Type B pancreatic cell (in vitro differentiated cells): ENCODE measurements at places on chromosomes 7 and 10.

DNA sequence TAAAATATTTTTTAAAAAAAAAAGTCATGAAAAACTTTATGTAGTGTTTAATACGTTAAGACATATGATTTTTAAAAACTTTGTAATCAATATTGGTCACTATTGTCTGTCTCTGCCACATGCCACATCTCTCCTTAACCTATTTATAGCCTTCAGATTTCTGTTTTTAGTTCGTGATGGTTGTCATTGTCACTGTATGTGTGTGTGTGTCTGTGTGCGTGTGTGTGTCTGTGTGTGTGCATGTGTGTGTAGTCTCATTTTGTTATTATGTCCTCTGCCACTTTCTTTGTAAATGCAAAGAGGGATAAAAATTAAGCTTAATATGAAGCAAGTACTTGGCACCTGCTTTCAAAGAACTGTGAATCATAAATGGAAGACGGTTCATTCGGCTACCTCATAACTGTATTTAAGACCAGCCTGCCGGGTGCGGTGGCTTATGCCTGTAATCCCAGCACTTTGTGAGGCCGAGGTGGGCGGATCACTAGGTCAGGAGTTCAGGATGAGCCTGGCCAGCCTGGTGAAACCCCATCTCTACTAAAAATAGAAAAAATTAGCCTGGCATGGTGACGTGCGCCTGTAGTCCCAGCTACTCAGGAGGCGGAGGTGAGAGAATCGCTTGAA lies 354.0 kb downstream of the ARL4A start:
- DNase-seq: no peak

GRCh38 chr7:2069472-2069860 lies 163.3 kb downstream of the MAD1L1 start:
- no peak for DNase-seq

DNA sequence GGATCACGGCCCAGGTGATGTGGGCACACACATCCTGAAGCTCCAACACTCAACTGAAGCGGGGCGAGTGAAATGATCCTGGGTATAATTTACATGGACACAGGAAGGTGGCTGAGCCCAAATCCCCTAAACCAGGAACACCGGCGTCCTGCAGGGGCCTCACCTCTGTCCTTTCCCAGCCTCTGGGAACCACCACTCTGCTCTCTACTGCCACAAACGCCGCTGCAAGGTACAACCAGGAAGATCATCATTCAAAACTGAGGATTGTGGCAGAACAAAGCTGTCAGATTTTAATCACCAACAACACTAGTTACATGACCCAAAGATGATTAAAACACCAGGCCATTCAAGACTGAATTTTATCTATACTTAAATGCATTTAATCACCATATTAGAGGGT lies 104.0 kb downstream of the DIP2C start:
- no peak for DNase-seq

DNA sequence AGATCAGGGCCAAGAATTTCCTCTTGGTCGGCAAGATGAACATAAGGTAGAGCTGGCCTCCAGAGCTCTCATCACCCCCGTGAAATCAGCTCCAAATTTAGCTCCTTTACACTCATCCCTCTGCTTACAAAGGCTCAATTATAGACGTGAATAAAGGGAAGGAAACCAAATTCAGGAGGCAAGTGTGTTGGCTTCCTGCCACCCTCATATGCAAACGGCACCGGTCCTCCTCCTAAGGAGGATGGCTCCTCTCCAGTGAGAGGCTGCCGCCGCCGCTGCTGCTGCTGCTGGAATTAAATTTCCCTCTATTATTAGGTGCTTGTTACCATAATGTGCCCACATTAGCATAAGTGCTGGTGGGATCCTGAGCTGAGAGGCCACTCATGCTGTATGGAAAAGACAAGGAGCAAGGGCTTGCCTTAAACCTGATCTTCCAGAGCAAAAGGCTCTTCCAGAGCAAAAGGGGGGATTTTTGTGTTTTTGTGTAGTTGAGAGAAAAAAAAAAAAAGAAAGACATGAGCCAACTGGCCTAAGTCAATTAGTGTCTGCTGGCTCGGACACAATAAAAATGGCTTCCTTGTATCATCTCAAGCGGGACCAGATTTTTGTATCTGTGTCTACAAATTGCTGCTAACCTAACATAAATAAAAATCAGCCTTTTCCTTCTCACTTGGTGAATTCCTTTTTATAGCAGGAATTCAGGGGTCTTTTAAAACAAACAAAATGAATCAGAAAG lies 68.4 kb downstream of the CDHR3 start:
- DNase-seq: no peak

DNA sequence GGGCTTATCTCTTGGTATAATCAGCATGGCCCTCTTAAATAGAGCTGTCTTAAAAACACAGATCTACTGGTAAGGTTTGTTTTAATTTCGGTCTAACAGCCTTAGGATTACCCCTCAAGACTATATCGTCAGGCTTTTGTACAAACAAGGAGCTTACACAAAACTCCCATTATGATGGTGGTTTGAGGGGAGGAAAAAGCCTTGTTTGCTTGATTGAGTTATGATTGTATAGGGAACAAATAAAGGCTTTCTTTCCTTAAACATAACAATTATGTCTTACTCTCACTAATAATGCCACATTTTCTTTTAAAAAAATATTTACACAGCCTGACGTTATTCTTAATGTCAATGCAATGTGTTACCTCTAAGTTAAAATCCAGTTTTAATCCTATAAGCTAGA lies 188.8 kb upstream of the TCF7L2 start:
- DNase-seq: no peak

DNA sequence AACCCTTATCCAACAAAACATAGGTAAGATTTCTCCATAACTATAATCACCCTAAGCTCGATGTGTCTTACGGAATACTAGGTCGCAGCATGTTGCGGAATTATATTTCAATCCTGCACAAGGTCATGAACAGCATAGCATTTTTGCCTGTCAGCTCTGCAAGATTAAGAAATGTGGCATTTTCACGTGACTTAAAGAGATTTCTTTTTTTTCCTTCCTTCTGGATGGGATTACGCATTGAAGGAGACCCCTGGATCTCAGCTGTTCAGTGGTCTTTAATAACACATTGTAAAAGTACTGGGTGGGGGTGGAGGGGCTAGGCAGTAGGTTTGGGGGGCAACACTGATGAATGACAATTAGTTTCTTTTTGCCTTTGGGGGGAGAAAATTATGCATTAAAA lies 106.7 kb downstream of the CUBN start:
- no peak for DNase-seq

DNA sequence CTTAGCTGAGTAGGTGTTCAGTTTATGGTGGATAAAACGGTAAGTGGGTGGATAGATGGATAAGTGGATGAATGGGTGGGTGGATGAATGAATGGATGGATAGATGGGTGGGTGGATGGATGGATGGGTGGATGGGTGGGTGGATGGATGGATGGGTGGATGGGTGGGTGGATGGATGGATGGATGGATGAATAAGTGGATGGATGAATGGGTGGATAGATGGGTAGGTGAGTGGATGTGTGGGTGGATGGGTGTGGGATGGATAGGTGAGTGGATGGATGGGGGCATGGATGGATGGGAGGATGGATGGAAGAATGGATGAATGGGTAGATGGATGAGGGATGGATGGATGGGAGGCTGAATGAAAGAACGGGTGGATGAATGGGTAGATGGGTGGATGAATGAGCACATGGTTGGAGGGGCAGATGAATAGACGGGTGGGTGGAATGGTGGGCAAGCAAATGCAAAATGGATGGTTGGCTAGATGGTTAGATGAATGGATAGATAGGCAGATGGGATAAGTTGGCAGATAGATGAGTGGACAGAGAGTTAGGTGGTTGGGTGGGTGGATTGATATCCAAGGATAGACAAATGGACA lies 25.7 kb downstream of the ELN start:
- DNase-seq: no peak

DNA sequence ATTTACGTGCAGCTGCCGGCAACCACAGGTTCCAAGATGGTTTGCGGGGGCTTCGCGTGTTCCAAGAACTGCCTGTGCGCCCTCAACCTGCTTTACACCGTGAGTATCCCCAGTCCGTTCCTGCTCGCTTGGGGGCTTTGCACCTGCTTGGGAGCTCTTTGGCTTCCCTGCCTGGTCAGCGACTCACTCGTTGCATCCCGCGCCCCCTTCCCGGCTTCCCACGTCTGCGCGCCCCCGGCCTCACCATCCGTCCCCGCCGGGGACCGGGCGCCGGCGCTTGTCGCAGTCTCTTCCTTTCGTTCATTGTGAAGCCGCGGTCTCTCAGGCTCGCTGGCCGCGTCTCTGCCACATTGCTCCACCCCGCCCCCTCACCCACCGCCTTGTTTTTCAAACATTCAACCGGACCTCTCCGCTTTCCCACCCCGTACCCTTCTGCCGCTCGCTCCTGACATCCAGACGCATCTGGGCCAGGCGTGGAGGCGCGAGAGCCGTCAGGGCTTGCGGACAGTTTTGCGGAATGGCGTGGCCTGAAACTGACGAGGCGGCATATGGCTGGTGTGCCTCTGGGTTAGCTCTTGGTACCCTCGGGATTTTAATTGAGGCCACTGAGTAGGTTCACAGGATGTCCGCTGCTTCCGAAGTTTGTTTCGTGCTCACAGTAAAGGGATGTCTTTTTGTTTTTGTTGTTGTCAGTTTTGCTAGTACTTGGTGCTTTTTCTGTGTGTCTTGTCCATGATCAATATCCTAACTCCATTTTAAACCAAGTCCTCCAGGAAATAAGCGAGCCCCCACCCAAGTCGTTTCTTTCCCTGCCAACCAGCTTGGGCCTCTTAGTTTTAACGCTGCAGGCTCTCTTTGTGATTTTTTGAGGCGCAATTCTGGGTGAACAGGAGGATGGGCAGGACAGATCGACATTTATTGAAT lies 639 bp downstream of the TSPAN13 start:
- DNase-seq: peak; percentile 72

- DNase-seq: no peak
Observed at GRCh38 chr7:106069471-106070200, 42.5 kb downstream of the SYPL1 start.

- DNase-seq: no peak
Observed at GRCh38 chr7:8115547-8116402, 146.2 kb downstream of the ICA1 start.

GRCh38 chr7:157011333-157012112 lies 1.1 kb upstream of the MNX1 start:
- no peak for DNase-seq

DNA sequence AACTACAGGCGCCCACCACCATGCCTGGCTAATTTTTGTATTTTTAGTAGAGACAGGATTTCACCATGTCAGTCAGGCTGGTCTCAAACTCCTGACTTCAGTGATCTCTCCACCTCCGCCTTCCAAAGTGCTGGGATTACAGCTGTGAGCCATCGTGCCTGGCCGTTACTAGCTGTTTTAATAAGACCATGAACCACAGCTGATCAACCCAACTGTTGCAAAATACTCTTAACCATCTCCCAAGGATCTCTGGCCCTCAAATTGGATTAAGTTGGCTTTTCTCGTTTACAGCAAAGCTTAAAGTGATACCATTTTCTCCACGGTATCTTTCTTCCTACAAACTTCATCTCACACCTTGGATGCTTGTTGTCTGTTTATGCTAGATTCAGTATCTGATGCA lies 18.3 kb downstream of the ZFAND2A start:
- DNase-seq: no peak

- DNase-seq: no peak
Observed at GRCh38 chr7:23404546-23405239, 65.6 kb downstream of the IGF2BP3 start.

DNA sequence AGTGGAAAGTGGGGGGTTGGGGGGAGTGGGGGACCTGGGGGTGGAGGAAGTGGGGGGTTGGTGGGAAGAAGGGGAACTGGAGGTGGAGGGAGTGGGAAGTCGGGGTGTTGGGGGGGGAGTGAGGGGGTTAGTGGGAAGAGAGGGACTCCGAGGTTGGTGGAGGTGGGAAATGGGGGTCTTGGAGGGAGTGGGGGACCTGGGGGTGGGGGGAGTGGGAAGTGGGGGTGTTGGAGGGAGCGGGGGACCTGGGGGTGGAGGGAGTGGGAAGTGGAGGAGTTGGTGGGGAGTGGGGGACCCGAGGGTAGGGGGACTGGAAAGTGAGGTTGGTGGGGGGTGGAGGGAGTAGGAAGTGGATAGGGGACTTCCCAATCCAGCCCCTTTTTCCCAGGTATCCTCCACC lies 906 bp upstream of the MMD2 start:
- no peak for DNase-seq

DNA sequence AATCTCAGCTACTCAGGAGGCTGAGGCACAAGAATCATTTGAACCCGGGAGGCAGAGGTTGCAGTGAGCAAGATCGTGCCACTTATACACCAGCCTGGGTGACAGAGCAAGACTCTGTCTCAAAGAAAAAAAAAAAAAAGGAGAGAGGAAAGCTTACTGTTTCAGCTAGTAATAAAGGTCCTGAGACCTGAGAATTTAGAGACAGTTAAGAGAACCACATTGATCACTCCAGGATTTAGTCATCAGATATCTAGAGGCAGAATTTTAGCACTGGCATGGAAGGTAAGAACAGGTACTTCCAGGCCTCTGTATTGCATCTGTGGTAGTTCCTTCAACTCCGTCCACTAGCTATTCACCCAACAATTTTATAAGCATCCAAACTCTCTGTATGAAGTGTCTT lies 7.8 kb downstream of the COG5 start:
- DNase-seq: no peak

GRCh38 chr10:47381427-47382379 lies 2.4 kb downstream of the ZNF488 start:
- peak; percentile 32 for DNase-seq

- DNase-seq: no peak
Observed at GRCh38 chr10:47195274-47195885, 104.6 kb upstream of the GDF10 start.
